ENCODE measurements at places on chromosomes 4 and X.

- DNase-seq = peak; percentile 19
Observed at GRCh38 chrX:31036895-31037294, 34.9 kb downstream of the FTHL17 start.

DNA sequence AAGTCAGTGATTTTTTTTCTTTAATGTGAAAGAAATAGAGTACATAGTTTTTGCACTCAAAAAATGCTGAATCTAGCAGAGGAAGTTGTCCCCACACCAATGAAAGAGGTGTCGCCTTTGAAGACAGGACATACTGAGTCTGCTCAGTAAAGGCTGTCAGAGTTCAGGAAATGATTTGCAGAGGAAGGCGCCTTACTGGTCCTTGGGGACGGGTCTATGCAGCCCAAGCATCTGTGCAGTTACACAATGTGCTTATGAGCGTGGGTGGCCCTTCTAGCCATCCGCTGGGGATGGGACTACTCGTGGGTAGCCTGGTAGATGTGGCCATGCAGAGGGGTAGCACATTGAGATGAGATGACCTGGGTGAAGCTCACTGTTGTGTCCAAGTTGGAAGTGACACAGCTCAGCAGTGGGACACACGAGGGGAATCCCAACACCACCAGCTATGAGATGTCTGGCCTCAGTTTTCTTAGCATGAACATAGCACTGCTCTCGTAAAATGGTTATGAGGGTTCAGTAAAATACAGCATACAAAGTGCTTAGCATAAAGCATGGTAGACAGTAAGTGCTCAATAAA is 116.5 kb upstream of the RBPJ start:
- DNase-seq = no peak

- no peak for DNase-seq
Observed at GRCh38 chr4:5710961-5711478, at the start of gene EVC. Gene EVC (plus strand): TSS chr4:5711201. CDS start chr4:5711381, 180 bp downstream.

DNA sequence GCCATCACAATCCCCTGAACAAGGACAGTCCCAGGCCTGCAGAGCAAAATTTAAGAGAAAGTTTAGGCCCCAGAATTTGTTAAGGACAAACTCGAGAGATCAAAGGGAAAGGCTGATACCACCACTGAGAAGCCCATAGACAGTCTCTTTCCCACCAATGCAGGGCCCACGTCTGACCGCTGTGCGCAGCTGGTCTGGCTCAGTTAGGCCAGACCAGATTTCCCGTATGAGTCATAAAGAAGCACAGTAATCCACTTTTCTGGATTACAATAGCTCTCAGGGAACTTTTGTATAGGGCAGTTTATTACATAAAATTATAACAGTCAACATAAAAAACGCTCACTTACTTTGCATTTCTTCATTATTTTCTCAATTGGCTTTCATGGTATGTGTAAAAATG is 259.5 kb downstream of the RCHY1 start:
- no peak for DNase-seq

- DNase-seq = no peak
Observed at GRCh38 chr4:16721613-16722291, 176.7 kb downstream of the LDB2 start.

GRCh38 chr4:136967069-136967468 is 565.2 kb downstream of the PCDH18 start:
- DNase-seq = no peak

DNA sequence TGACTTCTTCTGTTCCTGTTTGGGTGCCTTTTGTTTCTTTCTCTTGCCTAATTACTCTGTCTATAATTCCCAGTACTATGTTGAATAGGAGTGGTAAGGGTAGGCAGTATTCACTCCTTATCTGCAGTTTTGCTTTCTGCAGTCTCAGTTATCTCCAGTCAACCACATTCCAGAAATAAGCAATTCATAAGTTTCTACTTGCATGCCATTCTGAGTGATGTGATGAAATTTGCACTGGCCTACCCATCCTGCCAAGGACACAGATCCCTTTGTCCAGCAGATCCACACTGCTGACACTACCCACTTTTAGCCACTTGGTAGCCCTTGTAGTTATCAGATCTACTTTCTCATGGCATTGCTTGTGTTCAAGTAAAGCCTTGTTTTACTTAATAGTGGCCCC is 971.6 kb upstream of the INTU start:
- no peak for DNase-seq

DNA sequence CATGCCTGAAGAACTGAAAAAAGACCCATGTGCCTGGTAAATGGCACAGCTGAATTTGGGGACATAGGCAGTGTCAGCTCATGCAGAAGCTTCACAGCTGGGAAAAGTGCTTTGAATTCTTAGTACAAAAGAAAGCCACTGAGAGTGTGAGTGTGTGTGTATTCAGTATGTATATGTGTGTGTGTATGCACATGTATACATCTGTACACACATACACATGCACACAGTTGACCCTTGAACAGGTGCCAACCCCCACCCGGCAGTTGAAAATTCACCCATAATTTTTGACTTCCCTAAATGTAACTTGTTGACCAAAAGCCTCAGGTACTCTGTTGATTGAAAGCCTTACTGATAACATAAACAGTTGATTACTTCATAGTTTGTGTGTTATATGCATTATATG is 49.5 kb upstream of the ENPP6 start:
- no peak for DNase-seq

- no peak for DNase-seq
Observed at GRCh38 chrX:154855256-154855655, 20.8 kb upstream of the SMIM9 start.

- DNase-seq = peak; percentile 75
Observed at GRCh38 chr4:123304151-123304964, 92.2 kb upstream of the SPRY1 start.

GRCh38 chrX:46838486-46838870 is 1.6 kb downstream of the RP2 start:
- DNase-seq = no peak

DNA sequence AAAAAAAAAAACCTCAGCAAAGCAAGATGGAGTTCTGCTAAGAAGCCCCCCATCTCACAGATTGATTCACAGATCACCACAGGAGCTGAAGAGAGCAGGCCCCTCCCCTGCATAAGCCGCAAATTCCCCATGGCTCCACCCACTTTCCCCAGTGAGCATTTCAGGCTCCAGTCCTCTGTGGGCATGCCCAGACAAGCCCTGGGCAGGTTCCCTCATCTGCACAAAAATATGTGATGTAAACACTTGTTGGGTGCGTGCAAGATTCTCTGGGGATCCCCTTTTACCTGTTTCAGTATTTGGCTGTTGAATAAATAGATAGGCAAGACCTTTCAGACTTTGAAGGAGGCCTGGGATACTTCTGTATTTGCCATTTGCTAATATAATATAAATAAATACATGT is 514.3 kb downstream of the PCDH7 start:
- no peak for DNase-seq

- DNase-seq = no peak
Observed at GRCh38 chr4:145815027-145815612, 123.5 kb downstream of the ZNF827 start.

DNA sequence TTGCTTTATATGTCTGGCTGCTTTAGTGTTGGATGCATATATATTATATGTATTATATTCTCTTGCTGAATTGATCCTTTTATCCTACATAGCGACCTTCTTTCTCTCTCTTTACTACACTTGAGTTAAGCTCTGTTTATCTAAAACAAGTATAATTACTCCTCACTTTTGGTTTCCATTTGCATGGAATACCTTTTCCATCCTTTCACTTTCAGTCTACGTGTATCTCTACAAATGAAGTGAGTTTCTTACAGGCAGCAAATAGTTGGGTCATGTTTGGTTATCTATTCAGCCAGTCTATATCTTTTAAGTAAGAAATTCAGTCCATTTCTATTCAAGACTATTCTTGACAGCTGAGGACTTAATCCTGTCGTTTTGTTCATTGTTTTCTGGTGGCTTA is 167.5 kb upstream of the USP38 start:
- no peak for DNase-seq

DNA sequence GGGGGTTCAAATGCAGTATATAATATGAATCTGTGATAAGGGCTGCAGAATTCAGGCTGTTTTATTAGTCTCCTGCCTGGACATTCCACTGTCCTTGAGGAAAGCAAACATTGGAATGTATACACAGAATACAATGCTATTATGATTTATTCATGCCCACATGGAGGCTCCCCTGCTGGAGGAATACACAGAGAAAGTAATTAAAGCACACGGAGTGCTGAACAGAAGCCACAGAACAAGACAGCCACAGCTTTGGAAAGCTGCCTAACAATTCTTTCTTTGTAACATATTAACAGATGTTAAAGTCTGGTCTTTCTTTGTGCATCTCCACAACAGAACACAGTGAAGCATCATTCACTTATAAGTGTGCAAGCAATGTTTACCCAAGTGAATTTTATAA is 155.8 kb downstream of the ARAP2 start:
- DNase-seq = no peak

- DNase-seq = no peak
Observed at GRCh38 chr4:185993328-185993973, 75.5 kb upstream of the TLR3 start.

DNA sequence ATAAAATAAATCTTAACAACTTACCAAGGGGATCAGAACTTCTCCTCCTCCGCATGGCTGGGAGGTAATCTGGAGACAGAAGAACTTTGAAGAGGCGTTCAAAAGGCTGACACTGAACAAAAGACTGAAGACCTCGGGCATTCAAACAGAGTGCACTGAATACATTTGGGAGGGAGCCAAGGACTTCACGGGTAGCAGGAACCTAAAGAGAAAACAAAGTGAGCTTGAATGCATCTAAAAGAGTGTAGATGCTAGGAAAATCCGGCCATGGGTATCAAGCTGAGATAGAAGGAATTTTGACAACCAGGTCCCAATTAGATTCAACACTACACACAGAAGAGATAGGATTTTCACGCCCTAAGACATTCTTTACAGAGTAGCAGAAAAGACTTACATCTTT is 69.6 kb downstream of the HUWE1 start:
- DNase-seq = no peak

- DNase-seq = no peak
Observed at GRCh38 chrX:40272141-40272540, 174.4 kb upstream of the BCOR start.

DNA sequence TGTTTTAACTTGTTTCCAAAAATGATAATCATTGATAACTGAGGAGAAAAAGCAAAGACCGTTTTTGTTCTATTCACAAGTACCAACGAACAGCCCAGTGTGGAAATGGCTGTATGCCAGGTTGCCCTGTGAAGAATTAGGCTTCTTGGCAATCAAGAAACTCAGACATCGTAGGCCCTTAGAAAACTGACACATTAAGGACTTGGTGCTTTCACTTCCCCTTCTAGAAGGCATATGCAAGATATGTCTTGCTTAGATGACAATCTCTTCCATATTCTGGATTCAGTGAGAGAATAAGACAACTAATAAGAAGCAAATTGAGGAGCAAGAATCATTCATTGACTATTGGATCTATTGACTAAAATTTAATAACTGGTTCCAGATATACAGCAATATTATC is 56.6 kb downstream of the ANAPC10 start:
- DNase-seq = no peak

- DNase-seq = peak; percentile 4
Observed at GRCh38 chr4:83285055-83285407, 433 bp upstream of the COQ2 start.

DNA sequence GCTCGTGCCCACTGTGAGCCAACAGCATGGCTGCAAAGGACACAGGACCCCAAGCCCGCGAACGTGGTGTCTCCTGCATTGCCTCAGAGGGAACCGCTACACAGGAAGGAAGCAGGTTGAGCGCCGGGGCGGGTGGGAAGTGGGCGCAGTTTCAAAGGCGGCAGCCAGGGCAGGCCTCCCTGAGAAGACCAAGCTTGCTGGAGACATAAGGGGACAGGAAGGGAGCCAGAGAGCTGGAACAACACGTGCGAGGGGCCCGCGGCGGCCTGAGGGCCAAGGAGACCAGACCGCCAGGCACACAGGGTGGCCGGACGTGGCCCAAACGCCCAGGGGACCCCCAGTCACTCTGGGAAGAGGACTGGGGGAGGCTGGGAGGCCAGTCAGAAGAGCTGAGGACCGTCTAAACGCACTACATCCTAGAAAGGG is 32.0 kb downstream of the CTBP1 start:
- DNase-seq = no peak

- peak; percentile 52 for DNase-seq
Observed at GRCh38 chr4:55866973-55867574, 13.6 kb downstream of the EXOC1 start.

DNA sequence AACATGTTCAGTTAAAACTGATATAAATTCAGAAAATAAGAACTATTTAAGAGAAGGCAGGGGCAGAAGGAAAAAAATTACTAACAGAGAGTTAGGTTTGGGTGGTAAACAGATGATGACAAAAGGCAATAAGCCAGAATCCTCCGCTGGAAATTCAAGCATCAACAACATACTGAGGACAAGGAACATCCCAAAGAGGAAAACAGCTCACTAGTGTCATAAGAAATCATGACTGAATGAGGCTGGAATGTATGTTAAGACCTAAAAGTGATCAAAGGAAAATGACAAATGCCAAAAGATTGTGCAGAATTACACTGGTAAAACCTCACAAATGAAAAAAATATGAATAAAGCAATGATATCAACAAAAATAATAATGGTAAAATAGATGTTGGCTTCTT is 88.4 kb downstream of the WDFY3 start:
- no peak for DNase-seq

- DNase-seq = no peak
Observed at GRCh38 chr4:37928426-37929416, 31.5 kb upstream of the PTTG2 start.
